ENCODE measurements at places on chromosomes 2 and 18.

GRCh38 chr2:173288561-173288960 is 66.1 kb upstream of the CDCA7 start:
- no peak for DNase-seq

GRCh38 chr2:173402405-173402974 is 47.8 kb downstream of the CDCA7 start:
- peak; percentile 60 for DNase-seq

DNA sequence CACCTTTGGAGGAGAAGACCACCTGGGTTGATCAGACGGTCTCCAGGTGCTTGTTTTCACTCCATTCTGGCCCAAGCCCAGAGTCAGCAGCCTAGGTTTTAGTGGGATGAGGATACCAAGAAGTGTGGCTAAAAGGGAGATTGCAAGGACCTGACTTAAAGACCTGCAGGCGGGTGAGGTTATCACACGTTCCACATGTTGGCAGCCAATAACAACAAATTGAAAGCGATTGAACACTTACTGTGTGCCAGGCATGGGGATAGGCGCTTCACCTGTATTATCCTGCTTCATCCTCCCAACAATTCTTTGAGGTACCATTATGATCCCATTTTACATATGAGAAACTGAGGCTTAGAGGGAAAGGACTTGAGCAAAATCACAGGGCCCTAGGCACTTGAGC is 5.0 kb downstream of the ARL4C start:
- no peak for DNase-seq

GRCh38 chr18:7684966-7685365 is 117.8 kb downstream of the PTPRM start:
- DNase-seq: no peak

DNA sequence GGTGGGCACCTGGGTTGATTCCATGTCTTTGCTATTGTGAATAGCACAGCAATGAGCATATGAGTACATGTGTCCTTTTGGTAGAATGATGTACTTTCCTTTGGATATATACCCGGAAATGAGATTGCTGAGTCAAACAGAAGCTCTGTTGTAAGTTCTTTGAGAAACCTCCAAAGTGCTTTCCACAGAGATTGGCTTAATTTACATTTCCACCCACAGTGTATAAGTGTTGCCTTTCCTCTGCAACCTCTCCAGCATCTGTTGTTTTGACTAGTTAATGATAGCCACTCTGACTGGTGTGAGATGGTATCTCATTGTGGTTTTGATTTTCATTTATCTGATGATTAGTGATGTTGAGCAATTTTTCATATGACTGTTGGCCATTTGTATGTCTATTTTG is 194.8 kb downstream of the ZNF804A start:
- no peak for DNase-seq

- peak; percentile 11 for DNase-seq
Measured at GRCh38 chr2:193409951-193410350, 1215.2 kb upstream of the TMEFF2 start.

DNA sequence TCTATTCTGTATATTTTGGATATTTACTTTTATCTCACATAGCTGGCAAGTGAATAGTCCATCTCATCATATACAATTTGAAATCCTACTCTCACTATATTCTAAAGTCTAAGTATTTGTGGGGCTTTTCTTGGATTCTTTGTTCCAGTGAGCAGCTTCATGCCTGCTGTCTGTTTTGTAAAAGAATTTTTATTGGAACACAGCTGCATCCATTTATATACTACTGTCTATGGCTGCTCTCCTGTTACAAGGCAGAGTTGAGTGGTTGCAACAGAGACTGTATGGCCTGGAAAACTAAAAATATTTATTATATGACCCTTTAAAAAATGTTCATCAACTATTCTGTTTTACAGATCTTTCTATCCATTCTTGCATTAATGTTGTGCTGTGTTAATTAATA is 193.3 kb upstream of the KLHL14 start:
- DNase-seq: no peak

GRCh38 chr2:8976442-8977259 is 26.8 kb downstream of the MBOAT2 start:
- DNase-seq: no peak

DNA sequence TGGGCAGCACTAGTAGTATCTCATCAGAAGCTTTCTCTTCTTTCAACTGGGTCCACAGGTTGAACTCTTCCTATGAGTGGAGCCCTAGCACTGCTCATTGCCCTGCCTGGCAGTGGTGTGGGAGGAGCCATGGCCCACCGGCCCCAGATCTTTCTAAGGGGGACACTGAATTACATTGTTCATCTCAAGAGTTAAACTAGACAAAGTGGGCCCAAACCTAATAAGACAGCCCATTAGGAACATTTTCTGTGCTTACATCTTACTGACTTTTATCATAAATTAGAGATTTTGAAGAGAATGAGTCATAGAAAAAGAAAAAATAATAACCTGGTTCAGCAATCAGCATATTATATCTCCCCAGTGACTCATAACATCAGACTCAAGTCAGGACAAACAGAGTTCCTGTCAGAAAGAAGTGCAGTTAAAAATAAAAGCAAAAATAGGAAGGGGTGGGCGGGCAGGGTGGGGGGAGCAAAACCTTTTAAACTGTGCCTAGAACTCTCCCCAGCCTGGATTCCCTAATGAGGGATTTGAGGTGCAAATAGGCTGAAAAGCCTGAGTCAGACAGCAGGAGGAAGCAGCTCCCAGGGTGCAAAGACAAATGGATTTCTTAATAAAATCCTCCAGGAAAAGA is 161.6 kb upstream of the TRIB2 start:
- no peak for DNase-seq

DNA sequence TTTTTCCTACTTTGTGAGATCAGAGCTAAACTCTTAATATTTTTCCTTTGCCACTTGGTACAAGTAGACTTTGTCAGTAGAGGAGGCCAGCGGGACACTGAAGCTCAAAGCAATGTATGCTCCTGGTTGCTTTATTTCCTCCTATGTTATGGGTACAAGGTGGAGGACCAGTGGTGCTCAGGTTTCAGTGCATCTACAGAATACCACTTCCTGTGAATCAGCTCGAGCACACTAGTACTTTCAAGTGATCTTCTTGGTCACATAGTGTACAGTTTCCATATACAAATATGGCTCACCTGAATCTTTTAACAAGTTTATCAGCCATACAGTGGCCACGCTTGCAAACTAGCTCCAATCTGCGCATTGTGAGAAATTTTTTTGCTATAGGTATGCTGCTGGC is 1674.8 kb upstream of the TMEFF2 start:
- DNase-seq: no peak

DNA sequence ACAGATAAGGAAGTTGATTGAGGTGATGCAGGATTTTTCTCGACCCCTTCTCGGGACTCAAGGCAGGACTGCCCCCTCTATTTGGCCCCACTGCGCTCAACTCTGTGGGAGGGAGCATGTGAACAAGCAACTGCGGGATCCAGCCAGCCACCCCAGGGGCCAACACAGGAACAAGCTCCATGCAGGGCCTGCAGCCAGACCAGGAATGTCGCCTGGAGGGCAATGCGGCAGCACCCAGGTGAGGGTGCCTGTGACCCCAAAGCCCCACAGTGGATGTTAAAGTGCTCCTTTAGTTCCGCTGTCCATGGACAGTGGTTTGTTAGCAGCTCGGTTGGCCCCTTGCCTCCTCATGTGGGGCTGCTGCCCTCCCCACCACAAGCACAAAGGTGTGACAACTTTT is 57.1 kb downstream of the HRH4 start:
- no peak for DNase-seq

GRCh38 chr2:20314562-20315501 is 35.8 kb downstream of the PUM2 start:
- no peak for DNase-seq

GRCh38 chr2:95009412-95009811 is 16.1 kb upstream of the MAL start:
- no peak for DNase-seq

DNA sequence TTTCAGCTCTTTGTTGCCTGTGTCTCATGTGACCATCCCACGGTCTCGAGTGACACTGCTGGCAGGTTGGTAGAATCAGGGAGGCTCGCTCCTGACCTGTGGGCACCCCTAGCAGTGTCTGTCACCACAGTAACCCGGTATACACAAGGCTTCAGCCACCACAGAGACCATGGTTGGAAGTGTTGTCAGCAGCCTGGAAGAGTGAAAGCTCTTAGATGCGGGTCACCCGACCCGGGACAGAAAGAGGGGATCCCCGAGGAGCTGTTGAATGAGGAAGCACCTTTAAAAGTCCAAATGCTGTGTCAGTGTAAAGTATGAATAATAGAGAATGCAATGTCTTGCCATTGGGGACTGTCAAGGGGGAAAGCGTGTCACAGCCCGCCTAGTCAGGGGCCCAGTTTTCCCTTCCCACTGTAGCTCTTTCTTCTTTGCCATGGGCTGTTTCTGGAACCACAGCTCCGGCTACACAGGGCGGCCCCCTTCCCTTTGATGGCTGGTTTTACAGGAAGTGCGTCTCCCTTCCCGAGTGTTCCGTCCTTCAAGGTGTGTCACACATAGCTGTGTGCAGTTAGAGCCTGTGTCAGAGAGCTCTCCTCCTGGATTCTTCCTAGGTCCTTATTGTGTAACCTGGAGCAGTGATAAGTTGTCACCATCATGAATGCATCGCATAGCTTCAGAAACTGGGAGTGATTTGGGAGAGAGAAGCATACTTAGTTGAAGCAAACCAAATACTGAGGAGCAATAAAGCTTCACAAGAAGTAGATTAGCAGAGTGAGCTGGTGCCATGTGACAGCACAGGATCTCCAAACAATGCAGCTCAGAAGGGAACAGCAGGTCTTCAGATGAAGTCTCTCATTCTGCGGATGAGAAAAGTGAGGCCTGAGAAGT is 81.4 kb downstream of the MTCL1 start:
- DNase-seq: no peak

DNA sequence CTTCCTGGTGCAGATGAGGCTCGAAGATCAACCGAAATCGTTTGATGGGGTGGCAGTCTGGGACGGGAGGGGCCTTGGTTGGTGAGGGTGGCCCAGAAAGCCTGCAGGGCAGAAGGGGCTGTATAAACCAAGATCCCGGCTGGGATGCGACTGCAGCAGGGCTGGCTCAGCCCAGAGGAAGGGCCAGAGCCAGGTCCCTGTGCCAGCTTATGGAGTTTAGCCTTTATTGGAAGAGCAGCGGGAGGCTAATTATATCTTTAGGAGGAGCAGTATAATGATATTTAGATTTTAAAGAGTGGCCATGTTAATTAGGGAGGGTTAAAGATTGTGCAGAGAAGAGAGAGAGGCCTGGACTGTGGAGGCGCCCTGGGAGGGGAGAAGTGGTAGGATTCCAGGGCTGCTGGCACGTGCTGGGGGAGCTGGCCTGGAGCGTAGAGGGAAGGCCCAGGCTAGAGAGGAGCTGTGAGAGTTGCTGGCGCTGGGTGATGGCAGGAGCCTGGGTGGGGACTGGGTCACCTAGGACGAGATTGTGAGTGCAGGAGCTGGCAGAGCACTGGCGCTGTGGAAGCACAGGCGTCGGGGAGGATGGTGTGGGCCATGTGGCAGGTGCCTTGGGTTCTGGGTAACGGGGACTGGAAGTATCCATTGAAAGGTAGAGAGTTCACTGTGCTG is 25.1 kb downstream of the TRAF3IP1 start:
- DNase-seq: no peak

- no peak for DNase-seq
Measured at GRCh38 chr2:171923206-171923605, 945 bp downstream of the HAT1 start.

- DNase-seq: no peak
Measured at GRCh38 chr2:178927173-178927572, 120.0 kb upstream of the TTN start.

DNA sequence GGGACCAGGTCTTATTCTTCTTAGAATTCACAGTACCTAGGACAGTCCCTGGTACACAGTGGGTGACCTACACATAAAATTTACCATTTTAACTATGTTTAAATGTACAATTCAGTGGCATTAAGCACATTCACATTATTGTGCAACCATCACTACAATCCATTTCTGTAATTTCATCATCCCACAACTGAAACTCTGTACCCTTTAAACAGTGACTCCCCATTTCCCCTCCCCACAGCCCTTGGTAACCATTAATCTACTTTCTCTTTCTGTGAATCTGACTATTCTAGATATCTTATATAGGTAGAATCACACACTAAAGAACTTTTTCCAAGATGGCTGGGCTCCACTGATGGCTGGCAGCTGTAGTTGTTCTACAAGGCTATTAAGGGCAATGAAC is 41.6 kb downstream of the GFPT1 start:
- no peak for DNase-seq

GRCh38 chr2:234569776-234570430 is 73.0 kb upstream of the ARL4C start:
- DNase-seq: no peak

- DNase-seq: no peak
Measured at GRCh38 chr2:105879803-105880300, 135.1 kb downstream of the NCK2 start.

Measured in NCI-H524 treated with DMSO at 0.1 percent for 48 hours (cell line).